MG63 (cell line): ENCODE measurements at places on chromosomes 1 and 21. TPM values are rescaled to one million over a fixed set of nuclear protein-coding genes. Genes with fewer than 3 reads are reported as not detected.
A peak's percentile ranks its signal among the peaks of the same experiment; 100 is the strongest.

- DNase-seq: no peak
These were observed 139.0 kb downstream of the HS2ST1 start for GRCh38 chr1:87053446-87053845.

DNA sequence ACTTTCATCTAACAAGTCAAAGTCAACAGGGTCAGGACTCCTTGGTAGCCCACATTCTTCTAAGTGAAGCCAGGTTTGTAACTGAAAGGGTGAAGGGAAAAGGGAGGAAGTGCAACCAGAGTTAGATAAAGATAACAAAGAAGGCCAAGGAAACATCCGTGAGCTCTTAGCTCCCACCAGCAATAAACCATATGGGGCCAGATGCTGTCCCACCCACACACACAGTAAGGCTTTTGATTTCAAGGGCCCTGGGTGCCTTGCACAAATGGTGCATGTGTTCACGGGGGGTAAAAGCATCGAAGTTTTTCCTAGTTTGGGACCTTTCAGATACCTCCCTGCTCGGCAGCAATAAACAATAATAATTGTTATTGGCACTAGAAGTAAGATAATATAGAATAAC lies 5.1 kb upstream of the TIAM1 start:
- DNase-seq: no peak

GRCh38 chr1:231099996-231100767 lies 60.1 kb upstream of the FAM89A start:
- DNase-seq: no peak

GRCh38 chr1:190000365-190000872 lies 477.2 kb downstream of the BRINP3 start:
- no peak for DNase-seq

GRCh38 chr1:202569393-202570322 lies 140.6 kb downstream of the SYT2 start:
- peak; percentile 82 for DNase-seq

GRCh38 chr1:112720800-112721199 lies 5.7 kb upstream of the PPM1J start:
- no peak for DNase-seq

DNA sequence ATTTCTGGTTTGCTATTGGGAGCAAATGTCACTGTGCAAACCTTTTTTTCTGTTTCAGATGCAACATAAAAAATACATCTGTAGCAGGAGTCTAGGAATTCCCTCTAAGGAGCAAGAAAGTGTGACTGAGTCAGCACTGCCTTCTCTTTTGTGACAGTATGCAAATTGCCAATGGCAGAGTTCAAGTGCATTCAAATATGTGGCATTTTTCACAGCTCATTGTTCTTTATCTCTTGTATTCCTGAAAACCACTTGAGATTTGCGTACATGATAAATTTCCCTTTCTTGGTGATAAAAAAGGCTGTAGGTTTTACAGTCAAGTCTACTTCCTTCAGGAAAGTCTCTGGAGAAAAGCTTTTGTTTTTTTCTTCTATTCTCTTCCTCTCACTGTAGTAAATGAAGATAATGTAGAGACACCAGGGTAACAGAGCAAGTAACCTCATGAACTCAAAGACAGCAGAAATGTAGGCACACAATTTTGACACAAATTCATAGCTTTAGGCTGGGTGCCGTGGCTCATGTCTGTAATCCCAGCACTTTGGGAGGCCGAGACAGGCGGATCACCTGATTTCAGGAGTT lies 129.7 kb upstream of the L1TD1 start:
- no peak for DNase-seq

DNA sequence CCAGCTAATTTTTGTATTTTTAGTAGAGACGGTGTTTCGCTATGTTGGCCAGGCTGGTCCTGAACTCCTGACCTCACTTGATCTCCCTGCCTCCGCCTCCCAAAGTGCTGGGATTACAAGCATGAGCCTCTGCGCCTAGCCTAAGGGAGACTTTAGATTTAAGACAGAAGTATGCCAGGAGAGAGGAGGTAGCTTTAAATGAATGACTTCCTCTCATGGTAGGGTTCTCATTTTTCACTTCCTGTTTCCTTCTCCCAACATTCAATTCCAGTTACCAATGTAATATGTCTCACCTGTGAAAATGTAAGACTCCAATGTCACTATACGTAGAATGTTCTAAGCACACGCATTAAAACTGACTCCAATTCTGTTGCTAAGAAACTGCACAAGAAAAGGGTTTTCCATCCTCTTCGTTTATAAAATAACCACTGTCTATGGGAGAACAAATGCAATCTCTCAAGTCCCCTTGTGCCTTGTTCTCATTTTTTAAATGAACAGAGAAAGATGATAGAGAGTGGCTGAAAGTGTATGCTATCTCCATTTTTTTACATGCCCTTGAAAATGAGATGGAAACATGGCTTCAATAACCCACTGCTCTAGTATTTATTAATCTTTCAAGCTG lies 140.0 kb downstream of the SLC45A1 start:
- DNase-seq: no peak

- no peak for DNase-seq
These were observed 27.7 kb downstream of the DNTTIP2 start for GRCh38 chr1:93851327-93851712.

GRCh38 chr1:194069831-194070218 lies 883.4 kb upstream of the B3GALT2 start:
- DNase-seq: no peak

GRCh38 chr1:186541003-186541402 lies 80.1 kb upstream of the PDC start:
- no peak for DNase-seq

PANK4 gene
- total RNA-seq: 16.6 and 17.3 TPM in 2 replicates

AGMAT gene
- total RNA-seq: 0.84 and 1.1 TPM in 2 replicates

TGFB2 gene
- total RNA-seq: 0.05 and 0.92 TPM in 2 replicates

WLS gene
- 25.4 and 32.4 TPM in 2 replicates for total RNA-seq

SHISAL2A gene
- total RNA-seq: not detected in 2 replicates
